Activated naive CD4-positive, alpha-beta T cell treated with Interleukin-2 at 50 U/mL for 16 hours (primary cell): ENCODE measurements at places on chromosomes 3 and 15.

GRCh38 chr3:49020330-49021212 is 1.4 kb upstream of the NDUFAF3 start:
- peak; percentile 24 for DNase-seq

GRCh38 chr15:73633991-73634495 is 854 bp upstream of the NPTN start:
- DNase-seq, result no peak

DNA sequence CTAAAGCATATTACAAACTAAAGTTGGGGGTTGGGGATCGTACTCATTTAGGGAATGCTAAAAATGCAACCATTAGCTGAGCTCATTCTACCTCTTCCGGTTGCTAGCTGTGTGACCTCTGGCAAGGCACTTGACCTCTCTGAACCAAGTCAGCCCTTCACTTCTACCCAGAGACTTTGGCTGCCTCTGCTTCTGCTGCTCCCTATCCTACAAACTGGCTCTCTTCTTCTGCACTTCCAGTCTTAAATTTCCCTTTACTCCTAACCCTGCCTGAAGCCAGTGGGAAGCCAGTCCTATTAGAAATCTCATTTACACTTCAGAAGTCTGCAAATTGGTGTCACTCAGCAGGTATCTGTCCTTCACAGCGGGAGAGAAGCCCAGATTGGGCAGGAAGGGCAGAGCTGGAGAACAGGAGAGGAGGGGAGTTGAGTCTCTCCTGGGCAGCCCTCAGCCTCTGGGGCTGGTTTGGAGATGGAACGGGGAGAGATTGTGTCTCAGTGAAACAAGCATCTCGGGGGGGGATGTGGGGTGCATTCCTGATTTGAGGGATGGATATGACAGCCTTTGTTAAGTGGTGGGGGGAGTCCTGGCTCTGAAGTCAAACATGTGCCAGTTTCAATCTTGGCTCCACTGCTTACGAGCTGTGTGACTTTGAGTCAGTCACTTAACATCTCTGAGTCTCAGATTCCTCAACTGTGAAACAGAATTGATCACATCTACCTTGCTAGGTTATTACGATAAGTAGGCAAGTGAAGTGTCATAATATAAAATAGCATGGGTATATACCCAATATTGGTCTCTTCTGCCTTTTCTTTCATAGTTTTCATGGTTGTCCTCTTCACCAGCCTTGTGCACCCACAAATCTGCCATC is 7.8 kb upstream of the AEN start:
- DNase-seq, result no peak

DNA sequence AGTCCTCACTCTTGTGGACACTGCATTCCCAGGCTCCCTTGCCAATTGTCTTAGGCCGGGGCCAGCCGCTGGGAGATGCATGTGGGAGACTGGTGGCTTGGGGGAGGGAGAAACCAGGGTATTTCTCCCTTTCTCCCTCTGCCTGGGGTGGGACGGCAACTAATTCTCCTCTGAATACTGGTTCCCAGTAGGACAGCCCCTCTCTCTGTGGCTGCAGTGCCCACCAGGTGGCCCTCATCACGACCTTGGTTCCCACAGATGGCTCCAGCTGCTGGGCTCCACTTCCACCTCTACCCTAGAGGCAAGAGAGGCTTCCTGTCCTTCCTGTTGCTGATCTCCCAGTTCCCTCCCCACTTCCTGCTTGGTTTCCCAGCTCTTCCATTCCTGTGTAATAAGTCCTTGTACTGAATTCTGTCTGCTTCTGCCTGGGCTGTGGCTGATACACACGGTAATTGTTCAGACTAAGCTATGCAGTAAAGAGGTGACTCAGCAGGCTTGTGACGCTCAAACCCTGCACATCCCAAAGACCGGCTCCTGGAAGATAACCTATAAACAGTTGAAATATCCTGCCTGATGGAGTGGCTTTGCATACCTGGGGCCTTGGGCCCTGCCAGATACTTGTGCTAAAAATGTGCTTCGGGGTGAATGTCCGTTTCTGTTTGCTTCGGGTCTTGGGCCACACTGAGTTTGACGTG is 20.4 kb upstream of the COPG1 start:
- DNase-seq, result no peak

DNA sequence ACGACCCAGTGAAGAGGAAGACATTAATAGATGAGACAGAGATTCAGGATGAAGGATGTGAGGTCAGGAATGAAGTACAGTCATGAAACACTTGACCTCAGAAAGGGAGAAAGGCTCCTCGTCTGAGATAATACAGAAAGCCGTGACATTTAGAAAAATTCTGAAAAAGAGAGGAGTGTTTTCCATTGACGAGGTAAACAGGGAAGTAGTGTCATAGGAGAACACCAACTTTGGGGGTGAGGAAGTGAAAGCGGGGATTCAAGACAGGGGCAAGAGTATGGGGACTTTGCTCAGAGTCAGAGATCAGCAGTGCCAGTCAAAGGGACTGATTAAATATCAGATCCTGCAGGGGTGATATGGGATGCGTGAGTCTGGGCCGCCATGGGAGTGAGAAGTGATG is 160.9 kb downstream of the PLCL2 start:
- no peak for DNase-seq

- DNase-seq, result no peak
Measured at GRCh38 chr3:99236576-99236975, 335.1 kb upstream of the DCBLD2 start.

DNA sequence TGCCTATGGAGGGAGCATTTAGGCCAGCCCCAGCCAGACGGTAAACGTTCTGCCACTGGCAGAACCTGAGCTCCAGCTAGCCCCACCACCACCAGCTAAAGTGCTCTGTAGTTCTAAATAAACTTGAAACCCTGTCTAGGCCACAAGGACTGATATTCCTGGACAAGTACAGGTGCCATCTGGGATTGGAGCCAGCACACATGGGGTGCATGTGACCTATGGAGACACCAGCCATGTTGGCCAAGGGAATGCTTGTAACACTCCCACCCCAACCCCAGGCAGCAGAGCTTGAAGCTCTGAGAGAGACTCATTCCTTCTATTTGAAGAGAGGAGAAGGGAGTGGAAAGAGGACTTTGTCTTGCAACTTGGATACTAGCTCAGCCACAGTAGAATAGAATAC is 284.5 kb upstream of the DCBLD2 start:
- DNase-seq, result no peak
